ENCODE measurements at places on chromosomes 7 and 10. TPM values are rescaled to one million over a fixed set of nuclear protein-coding genes. Genes with fewer than 3 reads are reported as not detected.

The LRRC18 gene
- total RNA-seq: not detected

The NOS3 gene
- total RNA-seq: 3.3 TPM

The CPVL gene
- 1.4 TPM for total RNA-seq

The TMEM196 gene
- total RNA-seq: not detected
